ENCODE measurements at places on chromosomes 12 and 14.

DNA sequence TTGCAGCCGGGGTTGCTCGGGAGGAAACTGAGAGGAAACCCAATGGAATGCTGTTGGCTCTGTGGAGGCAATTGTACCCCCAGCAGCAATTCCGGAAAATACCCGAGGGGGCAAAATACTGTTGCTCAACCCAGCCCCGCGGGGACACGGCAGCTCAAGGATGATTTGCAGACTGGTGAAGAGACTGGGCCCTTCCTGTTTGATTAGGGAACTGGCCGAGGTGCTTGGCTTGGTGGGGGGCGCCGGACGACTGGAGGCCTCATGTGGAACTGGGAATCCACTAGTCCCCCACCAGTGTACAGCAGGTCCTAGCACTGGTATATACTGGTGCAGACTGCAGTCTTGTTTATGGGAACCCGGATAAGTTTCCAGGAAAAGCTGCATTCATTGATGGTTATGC, 10.3 kb upstream of the RNASE12 start:
- DNase-seq: no peak

GRCh38 chr14:85058150-85058549, 471.8 kb upstream of the FLRT2 start:
- DNase-seq: peak; percentile 70

- DNase-seq: peak; percentile 1
These were observed 186.6 kb upstream of the OR4E1 start for GRCh38 chr14:21860172-21860571.

- no peak for DNase-seq
These were observed 4.0 kb downstream of the KRT5 start for GRCh38 chr12:52515927-52516831.

GRCh38 chr12:87096082-87096585, 839.9 kb upstream of the MGAT4C start:
- no peak for DNase-seq

DNA sequence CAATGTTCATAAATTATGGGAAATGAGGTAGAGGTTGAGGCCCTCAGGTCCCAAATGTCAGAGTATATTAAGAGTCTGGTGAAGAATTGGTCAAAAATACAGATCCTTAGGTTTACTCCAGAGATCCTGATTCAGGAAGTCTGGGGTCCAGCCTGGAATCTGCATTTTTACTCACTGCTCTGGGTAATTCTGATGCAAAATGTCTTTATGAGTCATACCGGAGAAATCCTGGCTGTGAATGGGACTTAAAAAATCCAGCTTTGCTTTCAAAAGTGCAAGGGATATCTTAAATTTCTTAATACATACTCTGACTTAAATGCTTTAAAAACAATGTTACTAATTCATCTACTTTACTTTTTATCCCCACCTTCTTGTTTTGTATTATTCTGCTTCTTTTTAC, 74.5 kb downstream of the FERMT2 start:
- peak; percentile 86 for DNase-seq

DNA sequence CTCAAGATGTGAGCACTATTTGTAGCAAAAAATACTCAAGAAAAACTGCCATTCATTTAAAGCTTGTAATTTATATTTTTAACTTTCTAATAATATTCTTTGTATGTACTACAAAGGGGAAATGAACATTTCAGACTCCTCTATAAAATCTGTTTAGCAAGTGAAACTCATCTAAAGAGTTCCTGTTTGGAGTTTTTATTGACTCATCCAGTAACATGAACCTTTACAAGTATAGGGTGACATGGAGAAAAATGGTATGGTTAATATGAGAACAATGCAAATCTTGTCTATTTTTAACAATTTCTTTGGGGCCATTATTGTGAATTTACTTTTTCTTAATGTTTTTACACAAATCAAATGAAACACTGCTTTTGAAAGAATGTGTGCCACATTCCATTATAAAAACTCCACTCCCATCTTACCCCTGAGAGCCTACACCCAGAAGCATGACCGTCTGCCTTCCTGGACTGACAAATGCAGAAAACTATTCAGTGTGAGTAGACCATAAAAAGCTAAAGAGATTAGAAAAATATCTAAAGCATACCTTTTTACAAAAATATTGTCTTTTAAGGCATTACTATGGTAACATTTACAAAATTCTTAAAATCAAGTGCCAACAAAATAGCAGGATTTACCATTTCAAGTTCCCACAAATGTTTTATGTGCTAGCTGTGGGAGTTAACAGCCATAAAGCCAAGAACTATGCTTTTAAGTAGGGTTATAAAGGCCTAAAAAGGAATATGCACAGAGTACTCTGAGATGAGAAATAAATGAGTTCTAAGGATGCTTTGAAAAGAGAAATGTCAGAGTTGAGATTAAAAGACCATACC, 144.0 kb downstream of the ADAMTS20 start:
- DNase-seq: peak; percentile 78

GRCh38 chr12:87667378-87667777, 361.8 kb downstream of the C12orf50 start:
- DNase-seq: peak; percentile 28

DNA sequence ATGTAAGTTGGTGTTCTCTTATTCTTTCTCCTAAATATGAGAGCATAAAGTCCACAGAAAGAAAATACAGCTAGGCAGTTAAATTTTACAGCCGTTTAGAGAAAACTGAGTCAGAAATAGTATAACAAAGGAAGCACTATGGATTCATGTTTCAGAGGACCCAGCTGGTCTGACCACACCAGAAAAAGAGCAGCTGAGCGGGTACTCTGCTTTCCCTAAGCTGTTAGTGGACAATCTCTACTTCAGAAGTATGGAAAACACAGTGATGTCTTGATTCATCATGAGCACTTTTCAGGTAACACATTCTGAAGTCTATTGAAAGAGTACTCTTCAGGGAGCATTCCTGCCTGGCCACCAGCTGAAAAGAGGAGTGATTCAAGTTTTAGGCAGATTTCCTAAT, 12.4 kb downstream of the PPM1H start:
- no peak for DNase-seq

GRCh38 chr12:101685092-101685491, 12.3 kb upstream of the CHPT1 start:
- DNase-seq: no peak

DNA sequence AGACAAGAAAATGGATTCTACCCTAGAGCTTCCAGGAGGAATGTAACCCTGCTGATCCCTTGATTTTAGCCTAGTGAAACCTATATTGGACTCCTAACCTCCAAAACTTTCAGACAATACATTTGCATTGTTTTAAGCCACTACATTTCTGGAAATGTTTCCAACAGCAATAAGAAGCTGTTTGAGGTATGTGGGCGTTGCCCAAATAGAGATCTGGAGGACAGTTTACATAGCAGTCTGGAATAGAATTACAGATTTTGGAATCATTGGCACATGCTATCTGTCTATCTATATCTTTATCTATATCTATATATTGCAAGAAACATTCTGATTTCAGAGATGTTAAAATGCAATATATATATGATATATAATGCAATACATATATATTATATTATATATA, 42.4 kb upstream of the EGLN3 start:
- DNase-seq: peak; percentile 17

All from fibroblast of skin of back (primary cell).